ENCODE measurements at places on chromosomes 1 and 21.
A peak's percentile ranks its signal among the peaks of the same experiment; 100 is the strongest.

DNA sequence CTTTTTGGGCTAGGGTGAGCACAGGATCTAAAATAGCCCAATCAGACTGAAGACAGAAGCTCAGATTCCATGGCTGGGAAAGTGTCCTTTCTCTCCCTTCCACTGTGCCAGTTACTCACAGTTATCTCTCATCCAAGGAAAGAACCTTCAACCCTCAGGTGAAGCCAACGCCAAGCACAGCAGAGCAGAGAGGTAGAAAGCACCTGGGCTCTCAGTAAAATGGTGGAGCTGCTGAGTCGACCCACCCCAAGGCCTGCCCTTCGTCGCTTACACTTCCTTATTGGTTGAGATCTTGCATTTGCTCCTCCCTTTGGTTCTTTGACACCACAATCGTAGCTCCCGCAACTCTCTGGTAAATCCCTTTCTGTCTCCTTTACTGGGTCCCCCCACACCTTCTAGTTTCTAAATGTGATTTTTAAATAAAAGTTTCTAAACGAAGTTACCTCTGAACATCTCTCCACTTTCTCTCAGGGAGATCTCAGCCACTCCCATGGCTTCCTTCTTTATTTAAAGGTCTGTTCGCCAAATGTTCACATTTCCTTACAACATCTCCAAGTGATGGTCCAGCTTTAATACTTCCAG, 27.5 kb upstream of the SLC30A1 start:
- DNase-seq: no peak

- DNase-seq: no peak
Observed at GRCh38 chr1:6092211-6092610, 46.5 kb downstream of the KCNAB2 start.

GRCh38 chr21:31326522-31327242, 17.4 kb downstream of the TIAM1 start:
- no peak for DNase-seq

DNA sequence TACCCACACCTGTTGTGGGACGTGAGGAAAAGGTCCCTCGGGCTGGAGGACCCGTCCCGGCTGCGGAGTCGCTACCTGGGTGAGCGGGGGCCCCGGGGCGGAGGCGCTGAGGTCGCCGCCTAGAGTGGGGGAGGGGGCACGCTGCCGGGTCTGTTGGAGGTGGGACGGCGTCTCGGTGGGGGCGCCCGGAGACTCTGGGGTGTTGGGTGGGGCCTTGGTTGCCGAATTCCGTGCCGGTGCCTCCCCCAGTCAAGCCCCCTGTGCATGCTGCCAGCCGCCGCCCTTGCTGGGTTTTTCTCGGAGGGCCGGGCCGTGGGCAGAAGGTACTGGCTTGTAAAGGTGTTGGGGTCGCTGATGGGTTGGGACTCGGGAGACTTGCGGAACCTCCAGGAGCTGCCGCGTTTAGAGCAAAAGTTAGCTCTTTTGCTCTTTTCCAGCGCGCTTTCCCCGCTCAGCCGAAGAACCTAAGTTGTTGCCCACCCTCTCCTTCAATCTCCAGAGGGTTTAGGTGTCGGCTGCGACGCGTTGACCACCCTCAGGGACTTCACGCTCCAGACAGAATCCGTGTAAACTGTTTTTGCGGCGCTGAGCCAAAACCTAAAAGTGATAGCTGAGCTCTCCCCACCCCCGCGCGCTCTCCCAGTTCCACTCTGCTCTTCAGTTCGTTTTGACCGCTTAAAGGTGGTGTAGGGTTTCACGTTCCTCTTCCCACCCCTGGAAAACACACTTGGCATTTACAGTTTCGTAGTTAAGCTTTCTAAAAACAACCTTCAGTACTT, at the start of gene MPC2:
Gene MPC2, minus strand, starts transcription at position 143 of the 779 bp plus-strand sequence. CDS start 1,231 bp downstream, outside the sequence.
- peak; percentile 74 for DNase-seq

GRCh38 chr1:57088653-57089052, 122.8 kb upstream of the C8B start:
- no peak for DNase-seq

All from cerebellar cortex (tissue), 1 donor.